M059J (cell line): ENCODE measurements at places on chromosomes 4 and X. TPM values are rescaled to one million over a fixed set of nuclear protein-coding genes. Genes with fewer than 3 reads are reported as not detected.

CENPE gene
- total RNA-seq: 15.9 and 21.3 TPM in 2 replicates

PF4V1 gene
- not detected in 2 replicates for total RNA-seq

DNA sequence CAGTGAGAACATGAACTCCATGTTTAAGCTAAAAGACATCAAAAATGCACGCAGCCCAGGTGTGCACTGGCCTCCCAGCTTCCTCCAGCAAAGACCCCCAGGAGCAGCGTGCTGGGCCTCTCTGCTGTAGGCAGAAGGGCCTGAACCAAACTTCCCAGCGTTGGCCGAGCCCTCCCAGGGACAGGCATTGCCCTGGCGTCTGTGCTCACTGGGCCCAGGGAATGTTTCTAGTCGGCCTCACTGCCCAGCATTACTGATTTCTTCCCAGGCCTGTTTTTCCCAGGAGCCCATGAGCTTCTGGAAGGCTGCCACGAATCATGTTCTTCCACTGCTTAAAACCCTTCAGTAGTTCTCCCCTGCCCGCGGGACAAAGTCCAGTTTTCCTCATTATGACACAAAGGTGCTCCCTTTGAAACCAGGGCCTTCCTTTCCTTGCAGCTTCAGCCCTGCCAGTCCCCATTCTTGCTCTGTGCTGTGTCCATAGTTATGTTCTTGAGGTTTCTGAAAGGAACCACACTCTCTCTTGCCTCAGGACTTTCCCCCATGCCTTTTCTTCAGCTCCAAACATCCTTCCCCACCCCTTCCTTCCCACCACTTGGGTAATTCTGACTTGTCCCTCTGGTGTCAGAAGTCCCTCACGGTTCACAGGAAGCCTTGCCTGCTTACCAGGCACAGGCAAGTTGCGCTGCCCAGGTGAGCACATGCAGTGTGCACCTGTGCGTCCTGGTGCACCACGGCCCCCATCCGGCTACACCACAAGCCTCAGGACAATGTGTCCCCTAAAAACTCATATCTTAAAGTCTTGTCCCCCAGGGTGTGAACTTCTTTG, 93.4 kb upstream of the ENPP6 start:
- no peak for DNase-seq

PLXNB3 gene
- total RNA-seq: 1.2 and 2.2 TPM in 2 replicates

PITX2 gene
- total RNA-seq: 7.8 and 15.1 TPM in 2 replicates

CCDC158 gene
- not detected in 2 replicates for total RNA-seq

DNA sequence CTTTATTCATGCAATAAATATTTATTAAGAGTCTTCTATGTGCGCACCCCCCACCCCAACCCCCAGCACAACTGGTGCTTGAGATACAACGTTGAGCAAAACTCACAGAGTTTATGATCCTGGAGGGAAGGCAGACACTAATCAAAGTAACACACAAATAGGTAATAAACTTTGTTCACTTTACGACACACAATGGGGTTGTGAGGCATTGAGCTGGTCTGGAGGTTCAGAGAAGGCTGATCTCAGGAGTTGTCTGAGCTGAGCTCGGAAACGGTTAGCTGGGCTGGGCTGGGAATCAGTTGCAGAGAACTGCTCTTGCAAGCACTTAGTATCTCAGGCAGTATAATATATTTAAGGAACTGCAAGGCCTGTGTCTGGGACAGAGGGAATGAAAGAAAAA, 238.5 kb downstream of the SCFD2 start:
- no peak for DNase-seq

CT55 gene
- total RNA-seq: 0.25 TPM in 1 of 2 replicates, not detected in the other

- no peak for DNase-seq
Observed at GRCh38 chrX:132957211-132958090, 978 bp downstream of the HS6ST2 start.

GRCh38 chrX:28981952-28982351, 394.7 kb downstream of the IL1RAPL1 start:
- no peak for DNase-seq

GRCh38 chr4:7068883-7069282, 1.0 kb upstream of the GRPEL1 start:
- DNase-seq: peak; percentile 18

- DNase-seq: no peak
Observed at GRCh38 chr4:153093396-153093795, 110.8 kb upstream of the TRIM2 start.

F8A3 gene
- 6.4 and 21.0 TPM in 2 replicates for total RNA-seq

DNA sequence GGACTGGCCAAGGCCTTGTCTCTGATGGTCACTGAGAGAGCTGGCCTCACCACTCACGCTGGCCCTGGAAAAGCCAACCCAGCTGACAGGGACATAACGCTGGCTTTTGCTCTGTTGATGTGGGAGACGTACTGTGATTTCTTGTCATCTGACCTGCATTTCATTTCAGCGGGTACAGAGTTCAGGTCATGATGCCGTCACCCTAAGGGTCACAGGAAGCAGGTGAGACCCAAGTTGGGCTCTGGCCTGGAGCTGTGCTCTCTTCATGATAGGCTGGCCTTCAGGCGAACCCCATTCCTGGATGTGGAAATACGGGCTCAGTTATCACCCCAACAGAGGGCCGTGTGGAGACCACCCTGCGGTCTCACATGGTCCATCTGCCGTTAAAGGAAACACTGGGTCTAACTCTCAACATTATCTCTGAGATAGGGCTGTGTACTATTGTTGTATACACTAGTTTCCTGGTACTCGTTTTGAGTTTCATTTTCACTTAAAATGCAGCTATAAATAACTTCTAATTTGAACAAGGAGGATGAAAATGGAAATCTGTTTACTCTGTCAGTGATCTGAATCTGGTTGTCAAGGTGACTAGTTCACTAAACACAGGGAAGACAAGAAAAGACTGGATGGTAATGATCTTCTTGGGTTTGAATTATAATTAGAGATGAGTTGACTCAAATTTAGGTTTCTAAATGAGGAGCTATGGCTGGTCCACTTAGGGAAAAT, 89.1 kb downstream of the TBC1D9 start:
- peak; percentile 12 for DNase-seq

- no peak for DNase-seq
Observed at GRCh38 chrX:107728371-107729099, 47.1 kb downstream of the TSC22D3 start.

OPHN1 gene
- total RNA-seq: 3.0 and 7.0 TPM in 2 replicates

DUSP9 gene
- 0.27 and 1.1 TPM in 2 replicates for total RNA-seq

MAGEA4 gene
- 0.10 and 0.64 TPM in 2 replicates for total RNA-seq

- no peak for DNase-seq
Observed at GRCh38 chrX:13013363-13014110, 30.9 kb downstream of the FAM9C start.

TXK gene
- 0.15 and 0.69 TPM in 2 replicates for total RNA-seq

GRCh38 chr4:40827758-40828157, 78.0 kb downstream of the NSUN7 start:
- no peak for DNase-seq

DNA sequence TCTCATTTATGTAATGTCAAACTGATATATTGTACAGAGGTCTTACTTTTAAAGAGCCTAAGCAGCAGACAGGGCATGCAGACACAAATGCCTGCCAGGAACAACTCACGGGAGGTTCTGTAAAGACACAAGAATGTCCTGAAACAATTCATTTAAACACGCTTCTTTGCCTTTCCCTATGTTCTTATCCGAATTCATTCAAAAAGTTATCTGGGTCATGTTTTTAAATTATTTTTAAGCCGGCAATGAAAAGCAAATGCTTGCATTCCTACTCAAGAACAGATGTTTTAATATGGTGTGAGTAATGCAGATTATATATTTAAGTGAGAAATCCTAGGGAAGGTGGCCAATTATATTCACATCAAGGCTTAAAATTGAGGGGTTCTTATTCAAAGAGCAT, 192.6 kb downstream of the PDGFC start:
- peak; percentile 47 for DNase-seq

PCDH19 gene
- total RNA-seq: 0.12 and 0.81 TPM in 2 replicates

ZNF330 gene
- 28.1 and 30.4 TPM in 2 replicates for total RNA-seq

DNA sequence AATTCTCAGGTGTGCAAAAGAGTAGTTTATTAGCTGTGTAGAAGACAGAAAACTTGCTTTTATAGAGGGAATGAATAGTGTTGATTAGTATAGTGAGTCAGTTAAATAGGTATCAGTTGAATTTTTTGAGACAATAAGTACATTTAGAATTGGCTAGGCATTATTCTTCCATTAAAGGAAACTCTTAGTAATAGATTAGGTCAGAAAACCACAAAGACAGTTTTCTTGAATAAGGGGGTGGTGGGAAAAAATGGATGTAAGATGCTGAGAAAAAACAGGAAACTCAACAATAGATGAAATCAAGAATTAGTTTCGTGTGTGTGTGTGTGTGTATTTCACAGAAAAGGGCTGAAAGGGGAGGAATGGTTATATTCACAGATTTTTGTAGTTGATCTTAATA, 16.8 kb downstream of the CD38 start:
- DNase-seq: no peak

SLC10A6 gene
- not detected in 2 replicates for total RNA-seq

DNA sequence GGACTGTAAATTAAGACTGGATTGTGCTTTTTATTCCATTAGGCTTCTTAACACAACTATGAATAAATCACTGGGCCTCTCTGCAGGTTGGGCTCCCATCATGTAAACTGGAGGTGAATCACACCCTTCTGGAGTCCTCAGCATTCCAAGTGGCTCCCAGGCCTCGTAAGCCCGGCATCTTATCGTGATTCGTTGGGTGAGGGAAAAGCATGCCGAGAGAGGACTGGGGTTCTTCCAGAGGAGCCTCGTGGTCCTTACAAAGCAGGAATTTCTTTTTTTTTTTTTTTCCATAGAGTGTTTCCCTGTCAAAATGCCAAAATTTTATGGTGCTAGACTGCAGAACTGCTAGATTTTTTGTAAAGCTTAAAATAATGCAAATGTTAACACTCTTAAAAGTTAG, 20.0 kb downstream of the CLDN22 start:
- DNase-seq: peak; percentile 32

- DNase-seq: peak; percentile 92
Observed at GRCh38 chr4:7805533-7806337, 133.9 kb downstream of the AFAP1 start.

DNA sequence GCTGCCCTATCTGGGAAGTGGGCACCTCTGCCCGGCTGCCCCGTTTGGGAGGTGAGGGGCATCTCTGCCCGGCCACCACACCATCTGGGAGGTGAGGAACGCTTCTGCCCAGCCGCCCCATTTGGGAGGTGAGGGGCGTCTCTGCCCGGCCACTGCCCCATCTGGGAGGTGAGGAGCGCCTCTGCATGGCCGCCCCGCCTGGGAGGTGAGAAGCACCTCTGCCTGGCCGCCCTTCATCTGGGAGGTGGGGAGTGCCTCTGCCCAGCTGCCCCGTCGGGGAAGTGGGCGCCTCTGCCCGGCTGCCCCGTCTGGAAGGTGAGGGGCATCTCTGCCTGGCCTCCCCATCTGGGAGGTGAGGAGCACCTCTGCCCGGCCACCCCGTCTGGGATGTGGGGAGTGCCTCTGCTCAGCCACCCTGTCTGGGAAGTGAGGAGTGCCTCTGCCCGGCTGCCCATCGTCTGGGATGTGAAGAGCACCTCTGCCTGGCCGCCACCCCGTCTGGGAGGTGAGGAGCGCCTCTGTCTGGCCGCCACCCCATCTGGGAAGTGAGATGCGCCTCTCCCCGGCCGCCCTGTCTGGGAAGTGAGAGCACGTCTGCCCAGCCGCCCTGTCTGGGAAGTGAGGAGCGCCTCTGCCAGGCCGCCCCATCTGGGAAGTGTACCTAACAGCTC, 9.8 kb downstream of the PABPC1L2A start:
- DNase-seq: no peak

- DNase-seq: no peak
Observed at GRCh38 chrX:110218591-110218990, 99.3 kb downstream of the AMMECR1 start.

CXorf49 gene
- total RNA-seq: not detected in 2 replicates

GRCh38 chr4:107548211-107548905, 171.7 kb downstream of the PAPSS1 start:
- DNase-seq: peak; percentile 53
